ENCODE measurements at places on chromosomes 2 and 18.

- no peak for DNase-seq
These were observed 270.0 kb upstream of the PXDN start for GRCh38 chr2:2014251-2014771.

- DNase-seq = no peak
These were observed 501.1 kb downstream of the CNTNAP5 start for GRCh38 chr2:124526221-124526620.

GRCh38 chr2:85178980-85179411 is 45.8 kb downstream of the TCF7L1 start:
- DNase-seq = no peak

DNA sequence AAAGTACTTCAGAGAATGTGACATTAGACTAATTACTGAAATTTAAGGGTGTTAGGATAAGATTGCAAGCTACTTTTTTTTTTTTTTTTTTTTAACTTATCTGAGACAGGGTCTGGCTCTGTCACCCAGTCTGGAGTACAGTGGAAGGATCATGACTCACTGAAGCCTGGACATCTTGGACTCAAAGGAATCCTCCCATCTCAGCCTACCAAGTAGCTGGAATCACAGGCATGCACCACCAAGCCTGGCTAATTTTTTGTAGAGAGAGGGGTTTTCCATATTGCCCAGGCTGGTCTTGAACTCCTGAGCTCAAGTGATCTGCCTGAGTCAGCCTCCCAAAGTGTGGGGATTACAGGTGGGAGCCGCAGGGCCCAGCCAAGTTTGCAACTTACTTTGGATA is 1246.0 kb upstream of the ZEB2 start:
- DNase-seq = no peak

DNA sequence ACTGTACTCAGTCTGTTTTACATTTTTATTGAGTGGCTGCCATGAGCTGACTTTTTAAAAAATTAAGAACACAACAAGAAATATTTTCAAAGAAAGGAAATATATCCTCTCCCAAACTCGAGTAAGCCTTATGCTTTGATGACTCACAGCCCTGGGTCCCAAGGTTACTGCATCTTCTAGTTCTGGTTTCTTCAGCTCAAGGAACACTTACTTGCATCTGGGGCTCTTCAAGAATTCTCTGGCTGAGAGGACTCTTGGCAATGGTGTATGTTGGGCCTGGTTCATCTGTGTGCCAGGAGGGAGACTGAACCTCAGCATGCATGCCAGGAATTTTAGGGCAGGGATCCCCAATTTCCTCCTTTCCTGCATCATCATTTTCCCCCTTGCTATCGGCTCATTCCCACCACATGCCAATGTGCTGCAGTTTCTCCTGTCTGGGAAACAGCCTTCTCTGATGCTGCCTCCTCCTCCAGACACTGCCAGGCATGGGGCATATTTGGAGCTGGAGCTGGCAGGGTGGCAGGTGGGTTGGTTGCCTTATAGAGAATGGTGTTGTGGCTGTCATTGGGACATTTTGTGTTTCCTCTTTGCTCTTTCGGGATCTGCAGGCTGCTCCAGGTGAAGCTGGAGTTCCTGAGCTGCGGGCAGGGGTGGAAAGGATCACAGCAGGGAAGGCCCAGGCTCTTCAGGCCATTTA is 192.2 kb upstream of the HS6ST1 start:
- DNase-seq = no peak

GRCh38 chr2:173448938-173449471 is 94.3 kb downstream of the CDCA7 start:
- DNase-seq = peak; percentile 91

DNA sequence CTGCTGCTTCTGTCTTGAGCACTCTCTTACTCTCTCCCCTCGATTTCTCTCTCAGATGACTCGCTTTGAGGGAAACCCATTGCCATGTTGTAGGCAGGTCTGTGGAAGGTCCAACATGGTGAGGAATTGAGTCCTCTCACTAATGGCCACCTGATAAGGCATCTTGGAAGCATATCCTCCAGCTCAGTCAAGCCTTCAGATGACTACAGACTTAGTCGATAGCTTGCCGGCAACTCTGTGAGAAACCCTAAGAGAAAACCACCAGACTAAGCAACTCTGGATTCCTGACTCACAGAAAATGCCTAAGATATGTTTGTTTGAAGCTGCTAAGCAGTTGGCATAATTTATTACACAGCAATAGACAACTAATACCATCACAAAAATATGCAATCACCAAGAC is 51.2 kb downstream of the WDR75 start:
- no peak for DNase-seq

DNA sequence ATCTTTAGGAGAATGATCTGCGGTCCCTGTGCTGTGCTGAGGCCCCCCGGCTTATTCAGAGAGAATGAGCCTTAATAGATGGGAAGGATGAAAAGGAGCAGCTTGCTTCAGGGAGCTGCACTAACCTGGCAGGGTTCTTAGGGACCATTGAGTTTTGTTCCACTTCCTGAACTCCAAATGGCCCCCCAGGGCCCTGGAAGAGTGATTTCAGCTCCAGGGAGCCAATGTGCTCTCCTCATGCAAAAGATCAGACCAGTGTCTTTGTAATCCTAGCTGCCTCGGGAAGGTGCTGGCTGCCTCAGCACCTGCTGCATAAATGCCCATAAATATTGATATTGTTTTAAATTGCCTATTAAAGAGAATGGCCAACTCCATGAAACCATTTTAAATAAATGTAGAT is 210.2 kb downstream of the NCK2 start:
- no peak for DNase-seq

GRCh38 chr2:25304321-25304720 is 37.4 kb downstream of the DNMT3A start:
- no peak for DNase-seq

DNA sequence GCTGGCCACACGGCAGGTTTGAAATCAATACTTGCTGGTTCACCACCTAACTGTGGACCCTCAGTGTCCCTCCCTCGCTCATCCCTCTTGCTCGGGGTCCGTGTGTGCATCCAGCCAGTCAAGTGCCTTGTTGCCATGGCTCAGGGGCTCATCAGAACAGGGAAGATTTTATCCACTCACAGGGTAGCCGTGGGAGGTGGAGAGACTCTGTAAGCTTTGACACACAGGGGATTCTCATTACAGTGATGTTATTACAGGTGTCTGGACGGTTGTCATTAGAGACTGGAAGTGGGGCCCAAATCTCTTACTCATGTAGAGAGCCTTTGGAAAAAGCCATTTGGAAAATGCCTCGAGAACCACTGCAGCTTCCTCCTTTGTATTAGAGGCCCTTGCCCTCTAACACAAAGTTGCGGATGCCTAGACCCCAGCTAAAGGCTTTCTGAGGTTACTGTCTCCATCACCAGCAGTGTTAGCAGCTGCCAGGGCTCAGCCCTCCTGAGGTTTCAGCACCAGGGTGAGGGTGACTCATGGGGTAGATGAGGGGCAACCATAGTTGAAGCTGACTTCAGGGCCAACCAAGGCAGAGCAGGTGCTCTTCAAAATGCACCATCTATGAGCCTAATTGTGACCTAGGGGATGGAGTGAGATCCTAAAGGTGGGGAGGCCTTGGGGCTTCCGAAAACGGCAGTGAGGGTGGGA is 195.6 kb downstream of the CLIP4 start:
- no peak for DNase-seq

- no peak for DNase-seq
These were observed 30.0 kb upstream of the NFATC1 start for GRCh38 chr18:79365701-79366100.

GRCh38 chr2:82237994-82238662 is 1933.6 kb upstream of the LRRTM1 start:
- no peak for DNase-seq
